ENCODE measurements at places on chromosomes 3 and 15. TPM values are rescaled to one million over a fixed set of nuclear protein-coding genes. Genes with fewer than 3 reads are reported as not detected.

- DNase-seq = no peak
Measured at GRCh38 chr15:77836906-77837648, 204.4 kb upstream of the LINGO1 start.

- DNase-seq = no peak
Measured at GRCh38 chr3:126447456-126448106, 28.1 kb downstream of the ZXDC start.

- no peak for DNase-seq
Measured at GRCh38 chr3:146780251-146780650, 175.1 kb upstream of the PLSCR5 start.

DNA sequence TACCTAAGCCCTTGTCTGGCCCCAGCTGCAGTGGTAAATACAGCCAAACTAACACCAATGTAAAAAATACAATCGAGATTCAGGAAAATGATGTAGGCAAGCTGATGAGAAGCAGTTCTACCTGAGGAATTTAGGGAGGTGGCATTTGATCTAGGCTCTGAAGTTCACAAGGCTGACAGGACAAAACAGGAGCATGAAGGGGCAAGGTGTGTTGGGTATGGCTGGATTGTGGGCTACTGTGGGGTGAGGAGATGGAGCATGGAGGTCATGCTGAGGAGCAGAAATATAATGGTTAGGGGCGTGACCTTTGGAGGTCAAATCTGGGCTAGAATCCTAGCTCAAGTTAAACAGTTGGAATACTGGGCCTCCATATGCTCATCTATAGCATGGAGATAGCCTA, 6.5 kb downstream of the NDUFB4 start:
- no peak for DNase-seq

DNA sequence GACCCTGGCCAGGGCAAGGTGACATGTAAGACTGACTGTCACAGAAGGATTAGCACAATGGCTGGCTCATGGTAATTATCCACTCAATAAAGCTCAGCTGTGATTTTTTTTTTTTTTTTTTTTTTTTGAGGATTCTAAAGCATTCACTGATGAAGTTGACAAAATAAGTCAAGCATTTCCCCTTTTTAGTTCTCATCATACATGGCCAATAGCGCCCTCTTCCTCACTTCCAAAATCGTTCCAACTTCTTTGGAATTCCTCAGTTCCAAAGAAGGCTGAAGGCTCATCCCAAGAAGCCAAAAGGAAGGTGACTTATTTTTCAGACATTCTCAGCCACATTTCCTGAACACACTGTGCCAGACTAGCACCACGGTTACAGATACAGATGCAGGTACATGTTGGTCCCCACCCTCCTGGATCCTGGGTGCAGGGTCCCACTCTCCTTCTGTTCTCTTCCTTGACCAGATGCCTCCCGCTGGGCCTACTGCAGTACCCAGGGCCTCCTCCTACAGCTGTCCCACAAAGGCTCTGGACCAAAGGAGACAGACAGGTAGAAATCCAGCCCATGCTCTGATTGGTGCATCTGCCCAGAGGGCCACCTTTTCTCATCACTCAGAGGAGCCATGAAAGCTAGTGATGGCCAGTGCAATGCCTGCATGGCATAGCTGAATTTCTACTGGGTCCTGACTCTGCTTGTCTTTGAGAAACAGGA, 202.6 kb downstream of the UACA start:
- no peak for DNase-seq

DNA sequence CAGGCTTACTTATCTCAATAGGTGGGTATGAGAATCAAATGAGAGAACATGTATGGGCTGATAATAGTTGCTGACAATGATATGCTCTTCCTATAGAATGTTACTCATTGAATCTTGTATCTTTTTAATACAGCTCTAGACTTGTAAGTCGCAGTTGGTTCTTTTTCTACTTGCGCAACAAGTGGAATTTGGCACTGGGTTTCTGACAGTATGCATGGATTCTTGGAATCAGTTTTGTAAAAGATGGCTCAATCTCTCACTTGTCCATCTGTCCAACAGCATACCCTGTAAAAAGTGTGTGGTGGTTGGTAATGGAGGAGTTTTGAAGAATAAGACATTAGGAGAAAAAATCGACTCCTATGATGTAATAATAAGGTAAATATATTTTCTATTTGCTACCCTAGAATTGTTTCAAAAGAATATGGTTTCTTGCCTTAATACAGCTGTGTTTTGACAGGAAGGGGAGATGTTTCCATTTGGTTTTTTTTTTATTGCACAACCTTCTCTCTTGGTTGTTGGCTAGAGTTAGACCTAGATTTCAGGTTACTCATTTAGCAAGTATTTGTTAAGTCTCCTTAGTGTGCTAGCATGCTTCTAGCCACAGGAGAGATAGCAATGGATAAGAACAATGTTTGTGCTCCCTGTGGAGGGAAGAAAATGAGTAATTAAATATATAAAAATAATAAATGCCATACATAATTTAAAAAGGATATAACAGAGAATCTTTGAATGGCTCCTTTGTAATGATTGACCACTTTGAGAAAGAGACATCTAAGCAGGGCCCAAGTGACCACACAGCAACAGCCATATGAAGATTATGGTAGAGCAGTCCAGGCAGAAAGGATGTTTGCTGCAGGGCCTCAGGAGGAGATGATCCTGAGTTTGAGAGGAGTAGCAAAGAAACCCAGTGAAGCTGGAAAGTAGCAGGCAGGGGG, 21.8 kb downstream of the ST3GAL6 start:
- DNase-seq = peak; percentile 8

GRCh38 chr3:157589211-157589610, 86.0 kb upstream of the VEPH1 start:
- DNase-seq = no peak

- DNase-seq = no peak
Measured at GRCh38 chr15:31345606-31346366, 19.2 kb downstream of the KLF13 start.

GRCh38 chr3:112689989-112690388, 49.0 kb upstream of the CCDC80 start:
- no peak for DNase-seq

GRCh38 chr3:156620901-156621300, 53.5 kb upstream of the TIPARP start:
- no peak for DNase-seq

DNA sequence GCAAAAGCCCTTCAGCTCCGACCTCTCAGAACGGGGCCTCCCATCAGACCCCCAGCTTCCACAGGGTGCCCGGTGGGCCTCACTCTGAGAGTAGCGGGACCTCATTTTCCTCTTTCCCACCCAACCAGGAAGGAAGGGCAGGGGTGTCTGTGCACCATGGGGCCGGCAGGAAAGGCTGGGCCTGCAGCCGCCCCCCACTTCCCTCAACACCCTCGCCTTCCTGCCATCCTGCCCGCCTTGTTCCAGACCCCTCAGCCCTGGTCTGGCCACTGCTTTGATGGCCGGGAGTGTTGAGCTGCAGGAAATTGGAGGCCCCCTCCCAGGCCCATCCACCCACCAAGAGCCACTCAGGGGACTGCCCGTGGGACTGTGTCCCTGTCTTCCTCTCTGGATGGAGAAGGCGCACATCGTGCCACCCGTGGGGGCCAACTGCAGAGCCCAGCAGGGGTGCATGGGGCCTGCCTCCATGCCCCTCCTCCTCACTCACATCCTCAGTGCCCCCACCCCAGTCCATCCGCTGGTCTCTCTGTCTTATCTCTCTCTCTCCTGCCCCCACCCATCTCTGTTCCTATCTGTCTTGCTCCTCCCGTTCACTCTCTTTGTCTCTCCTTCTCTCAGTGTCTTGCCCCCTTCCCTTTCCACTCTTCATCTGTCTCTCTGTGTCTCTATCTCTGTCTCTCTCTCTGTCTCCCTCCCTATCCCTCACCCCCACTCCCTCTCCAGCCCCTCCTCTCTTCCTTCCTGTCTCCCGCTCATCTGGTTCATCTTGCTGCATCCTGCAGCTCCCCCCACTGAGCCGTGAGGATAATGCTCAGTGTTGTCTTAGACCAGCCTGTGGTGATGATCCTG, 1.8 kb upstream of the PLXND1 start:
- peak; percentile 38 for DNase-seq

DNA sequence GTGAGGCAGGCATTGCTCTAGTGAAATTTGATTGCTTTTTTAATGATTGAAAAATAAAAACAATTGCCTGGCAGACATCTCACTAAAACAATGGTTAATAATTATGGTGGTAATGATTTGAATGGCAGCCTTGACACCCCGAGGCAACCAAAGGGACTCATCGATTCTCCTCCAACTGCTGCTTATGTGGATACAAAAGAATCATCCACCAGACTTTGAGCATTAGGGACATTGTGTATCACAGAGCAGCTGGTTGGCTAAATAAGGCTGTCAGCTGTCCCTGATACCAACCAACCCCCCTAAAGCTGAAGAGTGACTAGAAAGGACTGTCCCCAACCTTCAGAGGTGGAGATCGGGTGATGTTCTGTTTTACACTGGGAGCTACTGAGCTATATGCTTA, 1.7 kb upstream of the CD47 start:
- no peak for DNase-seq

- DNase-seq = no peak
Measured at GRCh38 chr15:51625236-51625635, 2.7 kb upstream of the DMXL2 start.

- DNase-seq = no peak
Measured at GRCh38 chr3:170631755-170632488, 46.0 kb upstream of the SLC7A14 start.

DNA sequence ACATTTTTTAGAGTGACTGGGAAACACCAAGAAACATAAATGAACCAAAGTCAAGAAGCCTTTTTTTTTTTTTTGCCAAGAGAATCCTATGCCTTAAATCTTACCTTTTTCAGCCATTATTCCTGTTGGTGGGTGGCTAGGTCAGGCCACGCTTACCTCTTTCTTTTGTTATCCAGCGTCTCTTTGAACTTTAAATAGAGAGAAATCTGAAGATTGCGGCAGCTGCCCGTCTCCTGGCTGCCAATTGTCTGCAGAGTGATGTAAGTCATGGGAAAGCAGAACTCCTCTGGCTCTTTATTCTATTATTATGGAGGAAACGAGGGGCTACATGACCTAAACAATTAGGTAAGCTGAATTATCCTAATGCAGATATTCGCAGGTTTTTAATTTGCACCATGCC, at the start of gene STRIT1:
Gene STRIT1, minus strand, starts transcription at position 168 of the 400 bp plus-strand sequence.
- DNase-seq = no peak

DNA sequence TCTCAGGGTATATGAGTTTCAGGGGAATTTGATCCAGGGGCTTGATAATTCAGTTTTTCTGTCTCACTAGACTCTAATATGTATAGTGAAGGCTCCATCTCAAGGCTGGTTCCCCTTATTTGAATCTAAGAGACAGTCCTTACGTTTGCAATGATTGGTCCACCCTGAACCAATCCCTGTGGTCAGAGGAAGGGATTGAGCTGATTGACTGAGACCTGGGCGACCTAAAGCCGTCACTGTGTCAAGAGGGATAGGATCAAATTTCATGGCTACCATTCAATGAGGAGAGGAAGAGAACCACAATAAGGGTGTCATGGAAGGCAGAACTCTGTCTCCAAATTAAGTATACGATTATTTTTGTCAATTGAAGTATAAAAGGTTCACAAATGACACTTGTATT, 16.3 kb downstream of the NUDT16 start:
- DNase-seq = no peak

The HERC2 gene
- total RNA-seq = 14.0 TPM

The WDR93 gene
- total RNA-seq = not detected

The RPL22L1 gene
- total RNA-seq = 772 TPM

The MYEF2 gene
- 2.7 TPM for total RNA-seq

The PLSCR4 gene
- total RNA-seq = 15.0 TPM

The MBD4 gene
- total RNA-seq = 40.5 TPM
